ENCODE measurements at places on chromosomes 13 and 19.

GRCh38 chr19:14404312-14404711, 14.8 kb downstream of the DDX39A start:
- no peak for DNase-seq

- DNase-seq = no peak
These were observed 1488.1 kb upstream of the PRR20A start for GRCh38 chr13:55652657-55653056.

DNA sequence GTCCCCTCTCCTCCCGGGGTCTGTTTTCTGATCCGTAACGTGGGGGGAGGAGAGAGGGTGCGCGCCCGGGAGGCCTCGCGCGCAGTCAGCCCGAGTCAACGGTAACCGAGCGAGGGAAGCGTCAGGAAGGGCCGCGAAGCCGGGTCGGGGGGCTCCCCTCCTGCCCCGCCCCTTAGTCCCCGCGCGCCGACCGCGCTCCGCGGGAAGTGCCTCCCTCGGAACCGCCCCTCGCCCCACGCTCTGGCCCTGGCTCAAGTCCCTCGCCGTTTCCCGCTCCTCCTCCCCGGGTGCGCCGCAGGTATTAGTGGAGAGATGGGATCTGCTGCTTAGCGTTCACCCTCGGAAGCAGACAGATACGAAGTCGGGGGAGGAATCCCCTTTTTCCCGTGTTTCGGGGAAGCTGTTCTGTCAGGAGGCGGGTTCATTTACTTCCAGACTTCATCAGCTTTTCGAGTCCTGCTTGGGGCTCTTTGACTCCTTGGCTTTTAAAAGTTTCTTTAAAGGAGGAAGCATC, 770 bp downstream of the HNRNPM start:
- DNase-seq = peak; percentile 24

DNA sequence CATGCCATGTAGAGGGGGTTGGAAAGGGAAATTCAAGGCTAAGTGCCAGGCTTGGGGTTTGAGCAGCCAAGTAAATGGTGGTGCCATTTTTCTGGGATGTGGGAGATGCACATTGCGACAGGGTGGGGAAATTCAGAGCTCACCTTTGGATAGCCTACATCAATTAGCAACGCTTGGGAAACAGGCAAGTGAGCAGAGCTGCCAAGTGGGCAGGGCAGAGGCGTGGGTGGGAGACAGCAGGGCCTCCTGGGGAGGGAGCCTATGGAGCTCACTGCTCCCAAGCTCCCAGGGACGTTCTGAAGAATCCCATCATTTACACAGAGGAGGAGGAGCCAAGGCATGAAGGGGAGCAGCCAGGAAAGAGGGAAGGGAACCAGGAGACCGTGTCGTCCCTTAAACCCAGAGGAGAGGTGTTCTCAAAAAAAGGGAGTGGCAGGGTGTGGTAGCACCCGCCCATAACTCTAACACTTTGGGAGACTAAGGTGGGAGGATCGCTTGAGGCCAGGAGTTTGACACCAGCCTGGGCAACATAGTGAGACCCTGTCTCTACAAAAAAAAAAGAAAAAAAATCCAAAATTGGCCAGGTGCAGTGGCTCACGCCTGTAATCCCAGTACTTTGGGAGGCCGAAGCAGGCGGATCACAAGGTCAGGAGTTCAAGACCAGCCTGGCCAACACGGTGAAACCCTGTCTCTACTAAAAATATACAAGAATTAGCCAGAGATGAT, 11.5 kb upstream of the CCNE1 start:
- no peak for DNase-seq

GRCh38 chr13:99724633-99725517, 223.6 kb downstream of the TM9SF2 start:
- DNase-seq = no peak

GRCh38 chr19:39196860-39197562, at the start of gene NCCRP1:
TSS of gene NCCRP1 (plus strand) at chr19:39196964. CDS start at chr19:39196983, 19 bp downstream.
- DNase-seq = no peak

- no peak for DNase-seq
These were observed 24.2 kb downstream of the ZNF829 start for GRCh38 chr19:36891768-36892357.

GRCh38 chr19:43820098-43820883, 6.8 kb upstream of the ZNF283 start:
- DNase-seq = no peak

GRCh38 chr19:50380751-50381151, 3.4 kb upstream of the POLD1 start:
- DNase-seq = no peak

- DNase-seq = no peak
These were observed 29.7 kb downstream of the MLLT1 start for GRCh38 chr19:6250024-6250615.

DNA sequence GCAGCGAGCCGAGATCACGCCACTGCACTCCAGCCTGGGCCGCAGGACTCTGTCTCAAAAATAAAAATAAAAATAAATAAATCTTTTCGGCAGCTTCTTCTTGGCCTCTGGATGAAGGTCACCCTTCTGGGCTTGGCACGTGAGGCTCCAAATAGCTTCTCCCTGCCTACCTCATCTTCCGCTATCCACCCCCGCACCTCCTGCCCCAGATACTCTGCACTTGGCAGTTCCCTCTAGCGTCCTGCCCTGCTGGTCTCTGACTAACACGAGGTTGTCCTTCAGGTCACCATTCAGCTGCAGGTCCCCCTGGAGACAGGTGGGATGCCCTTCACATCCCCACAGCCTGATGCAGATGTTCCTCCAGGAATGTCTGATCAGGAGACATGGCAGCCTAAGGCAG, 8.5 kb upstream of the CCL25 start:
- no peak for DNase-seq

DNA sequence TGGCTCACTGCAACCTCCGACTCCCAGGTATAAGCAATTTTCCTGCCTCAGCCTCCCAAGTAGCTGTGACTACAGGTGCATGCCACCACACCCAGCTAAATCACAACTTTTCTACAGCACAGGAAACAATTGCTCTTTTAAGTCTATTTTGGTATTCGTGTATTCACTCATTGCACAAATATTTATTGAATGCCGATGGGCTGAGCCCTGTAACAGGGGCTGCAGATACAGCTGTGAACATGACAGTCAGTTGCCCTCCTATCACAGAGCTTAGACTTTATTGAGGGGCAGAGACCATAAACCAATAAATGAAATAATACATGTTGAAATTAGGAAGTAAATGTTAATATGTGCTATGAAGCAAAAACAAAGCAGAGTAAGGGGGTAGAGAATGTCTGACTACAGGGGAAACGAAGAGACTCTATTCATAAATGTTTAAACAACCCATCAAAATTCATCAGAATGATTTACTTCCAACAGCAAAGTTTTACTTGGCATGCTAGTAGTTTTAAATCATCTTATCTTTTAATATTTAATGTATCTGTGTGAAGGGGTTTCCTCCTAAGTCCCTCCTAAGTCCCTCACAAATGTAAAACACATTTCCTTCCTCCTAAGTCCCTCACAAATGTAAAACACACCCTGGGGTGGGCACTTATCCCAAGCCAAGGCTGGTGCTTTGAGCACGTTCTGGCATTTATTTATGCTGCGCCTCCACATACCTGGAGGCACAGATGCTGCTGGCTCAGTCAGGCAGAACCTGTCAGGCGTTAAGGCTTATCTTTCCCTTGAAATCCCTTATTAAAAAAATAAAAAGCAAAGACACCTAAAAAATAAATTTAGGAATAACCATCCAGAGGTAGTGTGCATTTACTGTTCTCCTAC, 140.8 kb downstream of the MIPEP start:
- DNase-seq = no peak

- no peak for DNase-seq
These were observed 415.0 kb upstream of the SPRY2 start for GRCh38 chr13:80755910-80756309.

GRCh38 chr13:74270018-74270417, 135.8 kb upstream of the KLF12 start:
- DNase-seq = no peak

DNA sequence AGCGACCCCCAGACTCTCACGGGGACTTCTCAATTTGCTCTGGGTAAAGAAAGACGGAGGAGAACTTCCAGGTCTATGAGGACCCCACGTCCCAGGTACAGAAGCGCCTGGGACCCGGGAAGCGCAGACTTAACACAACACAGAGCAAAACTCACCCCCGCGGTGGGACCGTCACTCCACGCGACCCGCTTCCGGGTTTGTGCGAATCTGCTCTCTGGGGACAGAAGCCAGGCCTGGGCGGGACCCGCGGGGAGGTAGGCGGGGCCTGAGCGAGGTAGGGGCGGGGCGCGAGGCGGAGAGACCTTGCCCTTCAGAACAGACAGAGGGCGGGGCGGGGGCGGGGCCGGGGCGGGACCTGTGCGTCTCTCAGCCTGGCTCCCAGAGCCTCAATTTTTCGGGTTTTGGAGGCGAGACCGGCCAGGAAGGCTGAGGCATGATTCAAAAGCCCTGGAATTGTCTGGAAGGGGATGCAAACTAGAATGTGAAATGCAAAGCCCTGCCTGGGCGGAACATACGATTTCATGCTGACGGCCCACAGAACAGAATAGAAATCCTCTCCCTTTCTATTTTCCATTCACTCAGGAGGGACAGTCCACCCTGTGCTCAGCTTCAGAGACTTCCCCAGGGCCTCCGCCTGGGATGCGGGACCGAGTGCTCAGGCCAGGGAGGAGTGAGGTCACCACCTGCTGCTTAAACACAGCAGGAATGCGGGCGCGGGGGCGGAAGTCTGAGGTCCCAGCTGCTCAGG, 19.3 kb upstream of the ZNF888 start:
- DNase-seq = peak; percentile 92

DNA sequence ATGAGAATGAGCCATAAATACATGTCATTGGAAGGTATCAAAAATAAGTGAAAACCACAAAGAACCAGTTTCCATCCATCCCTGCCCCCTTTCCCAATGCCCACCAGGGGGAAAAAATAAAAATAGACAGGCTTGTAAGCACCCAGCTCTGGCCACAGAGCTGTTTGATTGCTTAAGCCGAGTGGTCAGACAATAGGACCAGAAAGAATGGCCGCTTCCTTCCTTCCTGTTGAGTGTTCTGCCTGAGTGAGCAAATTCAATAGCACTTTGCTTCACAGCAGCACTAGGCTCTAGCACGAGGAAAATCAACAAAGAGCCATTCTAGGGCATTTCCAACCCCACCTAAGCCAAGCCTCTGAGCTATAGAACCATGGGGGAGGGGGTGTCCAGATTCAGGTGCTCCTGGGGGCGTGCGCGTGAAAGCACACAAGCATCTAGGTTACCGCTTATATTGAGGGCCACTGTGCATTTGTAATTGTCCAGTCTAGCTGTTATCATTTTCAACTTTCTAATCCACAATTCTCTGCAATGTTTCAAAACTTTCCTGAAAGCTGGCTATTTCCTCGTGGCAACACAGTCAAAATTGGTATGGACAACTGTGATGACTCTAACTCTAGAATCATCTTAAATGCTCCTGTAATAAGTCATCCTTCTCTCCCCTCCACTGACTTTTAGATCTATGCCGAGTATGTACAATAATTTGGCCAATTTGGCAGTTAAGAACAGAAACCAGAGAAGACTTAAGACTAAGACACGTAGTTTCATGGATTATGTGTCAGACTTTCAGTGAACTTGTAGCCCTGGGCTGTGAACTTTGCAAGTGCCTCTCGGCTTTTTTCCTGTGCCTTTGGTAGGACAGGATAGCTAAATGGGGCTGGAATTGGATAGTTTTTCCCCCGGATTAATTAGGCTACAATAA, 64.3 kb downstream of the SPRY2 start:
- no peak for DNase-seq

DNA sequence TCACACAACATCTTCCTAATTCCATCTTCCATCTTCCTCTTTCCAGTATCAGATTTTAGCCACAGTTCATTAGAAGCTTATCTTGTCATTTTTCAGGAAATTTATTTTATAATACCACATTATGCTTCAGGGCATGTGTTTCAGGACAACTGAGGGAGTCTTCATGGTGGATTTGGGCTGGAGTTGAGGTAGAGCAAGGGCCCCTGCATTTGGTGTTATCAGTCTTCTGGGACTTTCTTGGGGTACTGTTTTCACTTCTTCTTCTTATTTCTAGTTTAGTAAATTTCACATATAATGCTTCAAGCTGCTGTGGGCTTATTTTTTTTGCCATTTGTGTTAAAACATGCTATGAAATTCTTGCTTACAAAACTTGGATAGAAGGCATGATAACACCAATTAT, 188.7 kb downstream of the LHFPL6 start:
- DNase-seq = no peak

DNA sequence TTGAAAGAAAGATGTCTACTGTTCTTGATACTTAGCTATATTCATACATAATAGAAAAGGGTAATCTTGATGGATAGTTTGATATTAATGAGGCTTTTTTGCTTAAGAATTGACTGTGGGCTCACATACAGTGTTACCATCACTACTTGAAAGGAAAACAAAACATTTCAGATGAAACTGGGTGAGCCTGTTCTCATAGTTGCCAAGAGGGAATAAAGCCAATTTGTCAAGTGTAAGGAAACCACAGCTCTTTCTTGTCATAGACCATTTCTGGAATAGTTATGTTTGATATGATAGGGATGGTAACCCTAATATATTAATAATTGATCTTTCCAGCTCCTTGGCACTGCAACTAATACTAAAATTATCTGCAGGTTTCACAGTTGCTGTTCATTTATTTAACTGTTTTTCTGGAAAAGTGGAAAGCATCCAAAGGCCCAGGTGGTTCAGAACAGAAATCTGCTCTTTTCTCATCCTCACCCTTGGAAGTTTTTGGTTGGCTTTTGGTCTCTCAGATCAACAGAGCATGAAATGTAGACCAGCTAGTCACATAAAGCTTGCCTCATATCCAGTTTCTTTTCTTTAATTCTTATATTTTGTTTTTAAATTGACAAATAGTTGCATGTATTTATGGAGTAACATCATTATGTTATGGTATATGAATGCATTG, 43.2 kb downstream of the ARHGEF7 start:
- no peak for DNase-seq

GRCh38 chr13:27839809-27840467, 47.7 kb downstream of the GSX1 start:
- no peak for DNase-seq

DNA sequence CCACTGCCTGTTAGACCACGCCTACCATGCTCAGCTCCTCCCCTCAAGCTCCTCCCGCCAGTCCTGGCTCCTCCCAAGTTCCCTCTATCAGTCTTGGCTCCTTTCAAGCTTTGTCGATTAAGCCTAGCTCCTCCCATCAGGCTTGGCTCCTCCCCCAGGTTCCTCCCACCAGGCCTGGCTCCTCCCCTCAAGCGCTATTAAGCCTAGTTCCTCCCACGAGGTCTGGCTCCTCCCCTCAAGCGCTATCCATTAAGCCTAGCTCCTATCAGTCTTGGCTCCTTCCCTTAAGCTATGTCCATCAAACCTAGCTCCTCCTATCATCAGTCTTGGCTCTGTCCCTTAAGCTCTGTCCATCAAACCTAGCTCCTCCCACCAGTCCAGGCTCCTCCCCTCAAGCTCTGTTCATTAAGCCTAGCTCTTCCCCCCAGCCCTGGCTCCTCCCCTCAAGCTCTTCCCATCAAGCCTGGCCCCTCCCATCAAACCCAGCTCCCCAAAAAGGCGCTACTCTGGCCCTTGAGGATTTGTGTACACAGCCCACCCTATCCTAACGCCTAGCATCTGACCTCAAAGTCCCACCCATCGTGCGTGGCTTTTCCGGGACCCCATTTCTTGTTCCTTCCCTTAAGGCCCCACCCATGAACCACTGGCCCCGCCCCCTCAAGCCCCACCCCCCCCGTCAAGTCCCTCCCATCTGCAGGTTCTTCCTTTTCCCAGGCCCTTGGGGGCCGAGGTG, 10.0 kb downstream of the CAMSAP3 start:
- no peak for DNase-seq
